ENCODE measurements at places on chromosomes 1 and 21.

- no peak for DNase-seq
These were observed 145.1 kb downstream of the TM2D1 start for GRCh38 chr1:61579802-61580201.

GRCh38 chr1:167882376-167882775, 31.6 kb downstream of the ADCY10 start:
- no peak for DNase-seq

- DNase-seq: no peak
These were observed 156.3 kb downstream of the TM2D1 start for GRCh38 chr1:61568460-61569302.

GRCh38 chr1:7967196-7967595, 5.7 kb downstream of the PARK7 start:
- no peak for DNase-seq

GRCh38 chr21:34330055-34330454, 33.8 kb upstream of the KCNE2 start:
- no peak for DNase-seq

DNA sequence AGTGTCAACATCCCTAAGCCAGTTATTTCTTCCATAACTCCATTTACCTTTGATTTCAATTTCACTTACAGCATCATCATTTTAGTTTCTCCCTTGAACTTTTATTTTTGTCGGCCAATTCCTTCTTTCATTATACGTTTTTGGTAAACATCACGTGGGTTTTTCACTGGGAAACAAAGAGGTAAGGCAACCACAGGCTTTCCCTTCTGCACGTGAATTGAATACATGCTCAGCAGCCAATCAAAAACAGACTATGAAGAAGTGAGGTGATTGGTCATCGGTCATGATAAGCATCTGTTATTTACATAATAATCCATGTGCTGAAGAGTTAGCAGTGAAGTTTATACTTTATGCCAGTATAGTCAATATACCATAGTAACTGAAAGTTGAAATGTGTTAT, 98.7 kb downstream of the NCAM2 start:
- no peak for DNase-seq

DNA sequence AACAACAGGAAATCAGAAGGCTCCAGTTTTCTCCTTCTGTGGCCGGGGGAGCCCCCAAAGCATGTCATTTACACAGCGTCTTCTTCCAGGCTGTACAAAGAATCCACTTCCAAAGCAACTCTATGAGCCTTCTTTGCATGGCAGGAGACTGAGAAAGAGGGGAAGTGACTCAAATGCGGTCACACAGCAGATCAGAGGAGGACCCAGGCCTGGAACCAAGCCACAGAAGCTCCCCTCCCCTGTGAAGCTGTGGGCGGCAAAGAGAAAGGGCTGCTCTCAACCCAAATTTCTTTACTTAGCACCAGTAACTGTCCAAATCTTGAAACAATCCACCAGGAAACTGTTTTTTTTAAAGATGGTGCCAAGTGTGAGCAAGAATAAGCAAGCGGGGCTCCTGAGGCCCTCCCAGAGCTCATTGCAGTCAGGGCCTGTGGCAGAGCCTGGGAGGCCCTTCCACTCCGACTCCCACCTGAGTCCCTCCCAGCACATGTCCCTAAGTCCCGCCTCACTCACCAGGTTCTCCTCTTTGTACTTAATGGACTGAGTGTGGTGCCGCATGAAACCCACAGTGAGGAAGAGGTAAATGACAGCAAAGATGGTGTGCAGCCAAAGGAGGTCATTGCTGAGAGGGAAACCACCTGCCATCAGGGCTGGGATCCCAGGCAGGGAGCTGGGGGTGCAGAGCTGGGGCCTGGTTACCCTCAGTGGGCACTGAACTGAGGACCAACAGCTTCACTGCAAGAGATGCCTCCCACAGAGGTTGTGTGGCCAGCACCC, 15.9 kb downstream of the TMEM63A start:
- no peak for DNase-seq

DNA sequence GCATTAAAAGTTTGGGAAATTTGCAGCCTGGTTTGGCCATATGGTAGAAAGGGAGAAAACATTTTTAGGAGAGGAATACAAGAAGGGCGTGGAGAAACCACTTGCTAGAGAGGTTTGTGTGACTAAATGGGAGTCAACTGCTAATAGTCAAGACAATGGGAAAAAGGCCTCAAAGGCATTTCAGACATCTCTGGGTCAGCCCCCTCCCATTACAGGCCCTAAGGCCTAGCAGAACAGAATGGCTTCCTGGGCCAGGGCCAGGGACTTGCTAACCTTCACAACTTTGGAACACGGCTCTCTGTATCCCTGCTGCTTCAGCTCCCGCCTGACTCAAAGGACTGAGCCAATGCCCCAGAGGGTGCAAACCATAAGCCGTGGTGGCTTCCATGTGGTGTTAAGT, 752.3 kb upstream of the ADAMTS5 start:
- DNase-seq: no peak

- DNase-seq: no peak
These were observed 56.4 kb downstream of the KIRREL1 start for GRCh38 chr1:158049853-158050252.

DNA sequence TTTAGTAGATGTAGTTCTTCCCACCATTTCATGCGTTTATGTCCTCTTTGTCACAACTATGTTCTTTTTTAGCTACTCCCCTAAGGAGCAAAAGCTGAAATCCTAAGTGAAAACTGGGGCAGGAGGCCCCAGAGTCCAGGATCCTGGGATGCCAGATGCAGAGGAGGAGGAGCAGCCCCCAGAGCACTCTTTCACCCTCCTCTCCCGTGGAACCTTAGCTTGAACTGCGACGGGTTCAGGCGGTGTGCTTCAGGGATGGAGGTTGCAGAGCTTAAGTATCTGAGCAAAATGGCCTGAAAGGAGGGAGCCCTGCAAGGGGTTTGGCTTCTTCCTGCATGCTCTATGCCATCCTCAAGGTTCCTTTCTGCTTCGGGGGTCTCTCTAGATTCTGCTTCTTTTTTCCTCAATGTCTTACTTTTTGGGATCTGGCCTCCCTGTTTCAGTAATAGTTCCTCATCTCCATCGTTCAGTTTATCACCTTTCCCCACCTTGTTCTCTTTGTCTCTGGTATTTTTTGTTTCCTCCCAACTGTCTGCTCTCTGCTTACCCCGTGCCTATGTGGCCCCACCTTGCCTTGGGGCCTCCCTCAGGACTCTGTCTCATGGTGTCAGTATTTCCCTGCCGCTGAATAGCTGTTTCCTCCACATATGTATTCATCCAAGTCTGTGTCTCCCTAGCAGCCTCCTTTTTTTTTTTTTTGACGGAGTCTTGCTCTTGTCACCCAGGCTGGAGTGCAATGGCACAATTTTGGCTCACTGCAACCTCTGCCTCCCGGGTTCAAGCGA, 2.7 kb upstream of the NHLH1 start:
- no peak for DNase-seq

GRCh38 chr1:204301171-204301957, 58.4 kb downstream of the PLEKHA6 start:
- DNase-seq: no peak

DNA sequence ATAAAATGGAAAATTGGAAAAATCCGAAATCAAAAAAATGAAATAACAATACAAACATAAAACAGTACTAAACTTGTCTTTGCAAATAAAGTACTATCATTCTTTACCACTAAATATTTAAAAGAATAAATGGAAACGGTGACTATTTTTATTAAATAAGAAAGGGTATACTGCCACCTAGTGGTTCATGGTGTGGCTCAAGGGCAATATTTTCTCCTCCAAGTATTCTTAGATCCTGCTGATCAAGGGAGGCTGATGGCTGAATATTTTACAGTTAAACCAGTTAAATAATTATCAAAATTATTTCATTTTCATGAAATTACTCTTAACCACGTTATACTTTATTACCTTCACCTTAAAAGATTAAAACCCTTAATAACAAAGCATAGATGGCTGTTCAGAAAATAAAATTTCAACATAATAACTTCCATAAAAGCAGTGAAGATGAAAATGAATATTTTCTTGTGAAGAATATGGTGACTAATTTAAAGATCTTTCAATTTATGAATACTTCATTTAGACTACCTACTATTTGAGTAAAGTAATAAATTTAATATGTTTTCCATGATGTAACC, 1793.9 kb downstream of the NCAM2 start:
- DNase-seq: no peak

- DNase-seq: no peak
These were observed 32.9 kb downstream of the KAZN start for GRCh38 chr1:14631421-14631820.

- no peak for DNase-seq
These were observed at the start of gene CR1 for GRCh38 chr1:207495801-207496792. Gene CR1 (plus strand): TSS chr1:207496157. CDS start chr1:207496268, 111 bp downstream.

GRCh38 chr21:14584357-14585095, 38.4 kb upstream of the SAMSN1 start:
- DNase-seq: no peak

- DNase-seq: no peak
These were observed 42.7 kb upstream of the RGS2 start for GRCh38 chr1:192766009-192766625.

DNA sequence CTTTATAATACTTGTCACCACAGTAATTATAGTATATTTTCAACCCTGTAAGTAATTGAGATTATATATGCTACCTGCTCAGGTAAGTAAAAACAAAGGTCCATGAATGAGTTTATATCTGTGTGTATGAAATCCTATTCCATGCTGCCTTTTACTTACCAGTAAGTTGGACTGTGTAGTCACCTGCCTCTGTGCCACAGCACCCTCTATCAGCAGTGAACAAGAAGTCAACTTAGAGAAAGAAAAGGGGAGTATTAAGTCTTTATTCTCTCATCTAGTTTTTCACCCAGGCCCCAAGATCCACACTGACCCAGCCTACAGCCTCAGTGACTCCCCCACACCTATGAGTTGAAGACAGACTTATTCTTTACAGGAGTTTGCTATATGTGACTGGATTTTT, 36.9 kb upstream of the IFI16 start:
- no peak for DNase-seq

DNA sequence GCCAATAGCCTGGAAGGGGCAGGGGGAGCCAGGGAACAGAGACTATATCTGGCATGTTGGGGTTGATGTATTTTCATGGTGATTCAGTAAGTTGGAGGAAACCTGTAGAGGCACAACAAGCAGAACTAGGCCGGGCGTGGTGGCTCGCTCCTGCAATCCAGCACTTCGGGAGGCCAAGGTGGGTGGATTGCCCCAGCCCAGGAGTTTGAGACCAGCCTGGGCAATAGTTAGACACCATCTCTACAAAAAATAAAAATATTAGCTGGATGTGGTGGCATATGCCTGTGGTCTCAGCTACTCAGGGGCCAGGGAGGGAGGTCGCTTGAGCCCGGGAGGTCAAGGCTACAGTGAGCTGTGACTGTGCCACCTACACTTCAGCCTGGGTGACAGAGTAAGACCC, 10.1 kb upstream of the PTCH2 start:
- no peak for DNase-seq
